ENCODE measurements at places on chromosomes 16 and 17.
A peak's percentile ranks its signal among the peaks of the same experiment; 100 is the strongest.

GRCh38 chr16:76857402-76857801 lies 333.6 kb upstream of the MON1B start:
- H3K27me3 ChIP-seq: no peaks in the 10 kb centered on the region
- no peak overlapping the region for H3K4me3 ChIP-seq
- no peak overlapping the region for H3K27ac ChIP-seq
- H3K36me3 ChIP-seq: no peaks in the 10 kb centered on the region
- DNase-seq: no peak

- H3K27ac ChIP-seq: peak overlapping the region; percentile 64
- H3K4me3 ChIP-seq: peak overlapping the region; percentile 31
- H3K4me1 ChIP-seq: peaks cover 66% of the 10 kb centered on the region
- peaks cover 18% of the 10 kb centered on the region for H3K36me3 ChIP-seq
Observed at GRCh38 chr16:11572301-11572995, 14.3 kb downstream of the LITAF start.

DNA sequence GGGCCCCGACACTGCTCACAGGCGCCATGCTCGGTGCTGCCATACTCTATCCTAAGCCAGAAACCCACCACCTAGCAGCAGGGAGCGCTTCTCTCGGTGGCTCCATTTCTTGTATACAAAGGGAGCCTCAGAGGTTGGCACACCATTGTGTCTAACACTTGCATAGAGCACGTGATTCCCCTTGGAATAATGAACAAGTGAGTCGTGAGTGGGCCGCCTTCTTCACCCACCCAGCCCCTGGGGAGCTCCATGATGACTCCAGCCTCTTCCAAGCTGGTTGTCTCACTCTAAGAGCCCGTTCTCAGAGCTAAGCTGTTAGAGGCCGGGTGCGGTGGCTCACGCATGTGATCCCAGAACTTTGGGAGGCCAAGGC lies 82.3 kb upstream of the ZNF469 start:
- H3K4me1 ChIP-seq: no peaks in the 10 kb centered on the region
- no peak overlapping the region for H3K4me3 ChIP-seq
- no peaks in the 10 kb centered on the region for H3K36me3 ChIP-seq

DNA sequence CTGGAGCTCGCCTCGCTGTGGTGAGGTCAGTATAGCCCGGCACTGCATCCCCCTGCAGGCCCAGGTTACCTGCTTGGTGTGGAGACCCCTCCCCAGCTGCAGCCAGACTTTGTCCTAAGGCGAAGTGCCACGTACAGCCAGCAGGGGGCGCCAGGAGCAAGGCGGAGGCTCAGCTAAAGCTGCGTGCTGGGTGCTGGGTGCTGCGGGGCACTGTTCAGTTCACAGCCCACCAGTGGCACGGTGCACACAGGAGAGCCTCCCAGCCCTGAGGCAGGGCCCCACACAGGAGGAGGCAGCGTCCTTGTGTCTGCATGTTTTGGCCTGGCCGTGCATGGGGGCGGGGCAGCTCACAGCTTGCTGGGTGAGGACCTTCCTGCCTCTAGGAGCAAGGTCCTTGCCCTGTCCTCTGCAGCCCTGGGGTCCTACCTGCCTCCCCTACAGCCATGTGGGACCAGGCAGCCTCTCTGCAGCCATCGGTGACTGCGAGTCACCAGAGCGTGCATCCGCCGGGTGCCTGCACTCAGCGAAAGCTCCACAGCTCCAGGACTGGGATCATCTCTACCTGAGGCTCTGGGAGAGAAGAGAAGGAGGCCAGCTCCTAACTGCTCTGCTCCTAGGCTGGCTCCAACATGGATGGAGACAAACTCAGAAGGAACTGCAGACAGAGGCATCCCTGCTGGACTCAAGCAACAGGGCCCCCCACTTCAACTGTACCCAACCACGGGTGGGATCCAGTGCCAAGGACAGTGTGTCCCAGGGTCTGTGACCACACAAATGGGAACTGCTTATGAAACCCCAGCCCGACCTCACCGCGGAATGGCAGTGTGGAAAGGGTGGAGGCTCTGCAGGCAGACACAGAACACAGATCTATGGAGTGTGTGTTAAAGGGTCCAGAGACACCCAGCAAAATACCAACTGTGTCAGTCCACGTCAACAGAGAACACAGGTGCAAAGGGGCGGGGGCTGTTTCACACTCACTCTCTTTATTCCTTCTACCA lies 19.0 kb downstream of the SLC7A5 start:
- H3K27me3 ChIP-seq: no peaks in the 10 kb centered on the region
- H3K4me1 ChIP-seq: peaks cover 61% of the 10 kb centered on the region
- peaks cover 35% of the 10 kb centered on the region for H3K36me3 ChIP-seq
- H3K4me3 ChIP-seq: no peak overlapping the region

GRCh38 chr16:73365016-73365551 lies 317.2 kb upstream of the ZFHX3 start:
- H3K4me3 ChIP-seq: no peak overlapping the region
- DNase-seq: no peak
- H3K36me3 ChIP-seq: no peaks in the 10 kb centered on the region
- no peak overlapping the region for H3K27ac ChIP-seq
- H3K4me1 ChIP-seq: no peaks in the 10 kb centered on the region
